ENCODE measurements at places on chromosomes 11 and 22. TPM values are rescaled to one million over a fixed set of nuclear protein-coding genes. Genes with fewer than 3 reads are reported as not detected.

CSNK2A3 gene
- 0.72 TPM for total RNA-seq

APOA5 gene
- not detected for total RNA-seq

NECTIN1 gene
- total RNA-seq = 5.7 TPM

SERHL2 gene
- 0.98 TPM for total RNA-seq

B3GAT1 gene
- total RNA-seq = 2.8 TPM

TMEM86A gene
- total RNA-seq = 1.4 TPM

NF2 gene
- 112 TPM for total RNA-seq

OR8D2 gene
- not detected for total RNA-seq

UBQLNL gene
- total RNA-seq = not detected

OR5L1 gene
- total RNA-seq = not detected

LARGE1 gene
- 1.4 TPM for total RNA-seq

TTC36 gene
- total RNA-seq = 2.7 TPM

KCNK4 gene
- 0.68 TPM for total RNA-seq

NFAM1 gene
- total RNA-seq = not detected

USP2 gene
- total RNA-seq = 1.8 TPM

UCP3 gene
- total RNA-seq = 2.2 TPM

KCNJ4 gene
- total RNA-seq = 0.23 TPM
